Thyroid gland (tissue), 4 donors: ENCODE measurements at places on chromosomes 6 and 20.

DNA sequence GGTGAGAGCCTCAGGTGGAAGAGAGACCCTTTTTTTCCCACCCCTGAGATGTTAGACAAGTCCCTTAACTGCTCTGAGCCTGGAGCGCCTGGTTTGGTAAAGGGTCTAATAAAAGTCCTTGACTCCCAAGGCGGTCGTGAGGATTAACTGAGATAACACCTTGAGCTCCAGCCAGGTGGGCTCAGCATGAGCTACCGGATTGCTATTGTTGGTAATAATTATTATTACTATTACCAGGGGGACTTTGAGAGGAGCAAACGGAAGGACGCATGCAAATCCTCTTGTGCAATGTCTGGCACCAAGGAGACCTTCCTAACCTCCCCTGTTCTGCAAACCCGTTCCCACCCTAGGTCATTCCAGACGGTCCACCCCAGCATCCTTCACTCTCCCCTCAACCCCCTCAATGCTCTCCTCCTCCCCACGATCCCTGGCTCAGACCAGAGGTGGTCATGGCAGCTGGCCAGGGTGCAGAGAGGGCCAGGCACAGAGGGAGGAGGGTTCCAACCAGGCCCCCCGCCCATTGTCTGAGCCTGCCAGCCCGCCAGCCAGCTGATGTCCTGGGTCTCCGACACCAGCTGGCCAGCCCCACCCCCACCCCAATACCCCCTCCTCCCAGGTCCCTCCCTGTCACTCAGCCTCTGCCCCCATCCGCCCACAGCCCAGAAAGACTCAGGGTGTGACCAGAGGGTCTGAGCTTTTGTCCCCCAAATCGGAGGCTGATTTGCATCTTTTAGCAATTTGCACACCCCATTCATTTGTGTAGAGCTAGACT is 14.3 kb upstream of the CBFA2T2 start:
- DNase-seq = no peak

- DNase-seq = no peak
Observed at GRCh38 chr20:16273812-16274555, 299.3 kb downstream of the KIF16B start.

DNA sequence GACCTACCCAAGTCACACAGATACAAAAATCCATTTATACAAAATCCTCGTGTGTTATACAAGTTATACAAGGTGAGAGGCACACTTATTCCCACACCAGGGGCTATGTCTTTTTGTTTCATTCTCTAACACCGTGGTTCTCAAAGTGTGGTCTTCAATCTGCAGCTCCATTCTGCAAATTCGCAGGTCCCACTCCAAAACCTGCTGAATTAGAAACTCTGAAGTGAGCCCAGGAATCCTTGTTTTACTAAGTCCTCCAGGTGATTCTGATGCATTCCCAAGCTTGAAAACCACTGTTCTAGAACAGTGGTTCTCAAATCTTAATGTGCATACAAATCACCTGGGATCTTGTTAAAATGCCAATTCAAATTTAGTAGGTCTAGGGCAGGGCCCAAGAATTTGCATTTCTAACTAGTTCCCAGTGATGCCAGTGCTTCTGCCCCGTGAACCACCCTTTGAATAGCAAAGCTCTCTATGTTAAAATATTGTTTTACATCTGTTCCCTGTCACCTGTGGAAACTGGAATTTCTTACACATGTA is 35.1 kb downstream of the LRFN2 start:
- peak; percentile 70 for DNase-seq

- no peak for DNase-seq
Observed at GRCh38 chr6:16109659-16110305, 19.1 kb upstream of the MYLIP start.

- no peak for DNase-seq
Observed at GRCh38 chr6:100808638-100809275, 72.4 kb downstream of the ASCC3 start.

DNA sequence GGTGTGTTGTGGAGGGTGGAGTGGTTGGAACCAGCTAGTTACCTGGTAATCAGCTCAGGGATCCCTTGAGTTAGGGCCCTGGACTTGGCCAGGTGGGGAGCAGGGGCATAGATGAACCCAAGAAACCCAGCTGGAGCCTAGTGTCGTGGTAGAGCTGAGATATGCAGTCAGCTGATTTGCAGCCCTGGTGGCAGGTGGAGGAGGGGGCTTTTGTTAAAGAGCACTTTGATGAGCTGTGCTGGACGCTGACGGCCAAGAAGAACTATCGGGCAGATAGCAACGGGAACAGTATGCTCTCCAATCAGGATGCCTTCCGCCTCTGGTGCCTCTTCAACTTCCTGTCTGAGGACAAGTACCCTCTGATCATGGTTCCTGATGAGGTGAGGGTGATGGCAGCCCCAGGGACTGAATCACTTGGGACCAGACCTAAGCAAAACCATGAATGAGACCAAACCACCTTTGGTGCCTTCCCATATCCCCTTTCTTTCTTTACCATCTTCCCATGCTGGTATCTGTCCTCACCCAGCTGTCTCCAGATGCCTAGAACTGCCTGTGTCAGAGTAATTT is 12.7 kb downstream of the DEF6 start:
- DNase-seq = no peak

GRCh38 chr6:125197795-125198269 is 44.3 kb downstream of the TPD52L1 start:
- peak; percentile 90 for DNase-seq

DNA sequence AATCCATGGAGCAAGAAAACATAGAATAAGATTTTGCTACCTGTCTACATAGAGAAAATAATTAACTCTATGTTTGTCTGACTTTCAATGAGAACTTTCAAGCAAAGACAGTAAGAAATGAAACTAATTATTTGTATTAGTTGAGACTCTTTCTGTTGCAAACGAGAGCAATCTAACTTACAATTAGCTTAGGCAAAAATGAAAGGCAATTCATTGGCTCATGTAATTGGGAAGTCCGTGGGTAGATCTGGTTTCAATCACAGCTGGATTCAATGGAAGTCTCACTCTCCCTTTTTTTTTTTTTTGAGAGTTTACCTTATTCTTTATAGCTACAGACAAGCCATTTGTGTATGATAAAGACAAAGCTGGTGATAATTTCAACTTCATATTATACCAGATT is 68.2 kb upstream of the STXBP5 start:
- no peak for DNase-seq

DNA sequence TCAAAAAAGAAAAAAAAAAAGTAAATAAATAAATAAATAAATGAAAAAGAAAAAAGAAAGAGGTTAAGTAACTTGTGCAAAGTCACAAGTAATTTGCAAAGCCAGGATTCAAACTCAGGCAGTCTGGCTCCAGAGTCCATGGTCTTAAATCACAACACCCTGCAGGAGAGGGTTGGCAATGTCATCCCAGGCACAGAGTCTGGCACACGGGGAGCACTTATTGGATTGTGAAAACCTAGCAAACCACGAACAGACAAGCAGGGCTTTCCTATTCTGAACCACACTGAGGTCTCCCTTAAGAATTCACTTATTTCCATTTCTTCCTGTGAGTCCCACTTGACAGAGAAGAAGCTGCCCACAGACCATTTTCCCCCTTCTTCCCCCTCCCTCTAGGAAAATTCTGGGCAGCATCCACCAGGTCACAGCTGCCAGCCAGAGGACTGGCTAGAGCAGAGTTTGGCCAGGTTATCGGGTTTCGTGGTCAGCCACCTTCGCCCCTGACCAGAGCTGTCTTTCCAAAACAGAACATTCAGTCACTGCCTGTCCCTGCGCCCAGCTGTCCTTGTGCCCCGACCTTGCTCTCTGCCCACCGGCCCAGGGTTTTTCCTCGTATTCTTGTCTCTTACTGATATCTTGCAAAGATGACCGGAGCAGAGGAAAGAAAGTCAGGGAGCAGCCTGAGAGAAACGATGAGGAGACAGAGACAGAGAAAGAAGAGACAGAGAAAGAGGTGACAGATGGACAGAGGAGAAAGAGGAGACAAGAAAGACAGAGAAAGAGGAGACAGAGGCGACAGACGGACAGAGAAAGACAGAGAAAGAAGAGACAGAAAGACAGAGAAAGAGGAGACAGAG is 106.4 kb upstream of the PTPN1 start:
- DNase-seq = peak; percentile 52

- DNase-seq = no peak
Observed at GRCh38 chr20:23955896-23956295, 32.7 kb downstream of the GGTLC1 start.

- DNase-seq = no peak
Observed at GRCh38 chr6:125884634-125885371, 71.8 kb upstream of the HINT3 start.

- DNase-seq = peak; percentile 88
Observed at GRCh38 chr6:12008366-12009179, 3.5 kb upstream of the HIVEP1 start.

GRCh38 chr6:159610881-159611280 is 82.2 kb downstream of the SOD2 start:
- DNase-seq = no peak

DNA sequence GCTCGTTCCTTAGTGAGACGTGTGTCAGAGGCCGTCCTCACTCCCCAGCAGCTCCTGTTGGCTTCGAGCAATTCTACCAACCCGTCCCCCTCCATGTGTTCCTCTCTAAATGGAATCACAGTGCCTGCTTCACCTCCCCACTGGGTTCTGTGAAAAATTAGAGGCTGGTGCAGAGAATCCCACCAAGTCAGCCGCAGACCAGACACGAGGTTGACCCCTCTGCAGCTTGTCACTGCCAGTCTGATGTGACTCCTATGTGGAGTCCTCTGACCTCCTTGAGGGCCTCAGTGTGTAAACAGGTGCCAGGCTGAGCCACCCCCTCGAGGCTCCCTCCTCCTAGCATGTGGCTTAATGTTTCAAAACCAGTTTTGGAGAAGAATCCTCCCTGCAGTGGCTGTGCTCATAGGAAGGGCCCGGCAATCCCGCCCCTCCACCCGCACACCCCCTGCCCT is 12.6 kb upstream of the IRF4 start:
- DNase-seq = no peak

DNA sequence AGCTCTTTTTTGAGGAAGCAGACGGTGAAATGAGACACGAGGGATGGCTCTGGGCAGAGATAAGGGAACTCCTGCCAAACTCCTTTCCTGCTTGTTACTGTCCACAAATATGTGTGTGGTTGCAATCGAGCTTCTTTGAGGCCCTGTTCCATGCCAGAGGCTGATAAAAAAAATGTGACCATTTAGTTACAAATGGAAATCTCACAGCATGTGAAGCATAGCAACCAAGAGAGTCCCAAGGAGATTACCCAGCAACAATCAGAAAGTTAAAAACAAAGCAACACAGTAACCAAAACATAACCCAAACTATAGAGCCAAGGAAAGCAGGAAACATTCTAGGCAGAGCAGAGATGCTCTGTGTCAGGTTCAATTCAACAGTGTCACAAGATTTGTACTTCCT is 35.4 kb upstream of the HMGN3 start:
- DNase-seq = no peak

DNA sequence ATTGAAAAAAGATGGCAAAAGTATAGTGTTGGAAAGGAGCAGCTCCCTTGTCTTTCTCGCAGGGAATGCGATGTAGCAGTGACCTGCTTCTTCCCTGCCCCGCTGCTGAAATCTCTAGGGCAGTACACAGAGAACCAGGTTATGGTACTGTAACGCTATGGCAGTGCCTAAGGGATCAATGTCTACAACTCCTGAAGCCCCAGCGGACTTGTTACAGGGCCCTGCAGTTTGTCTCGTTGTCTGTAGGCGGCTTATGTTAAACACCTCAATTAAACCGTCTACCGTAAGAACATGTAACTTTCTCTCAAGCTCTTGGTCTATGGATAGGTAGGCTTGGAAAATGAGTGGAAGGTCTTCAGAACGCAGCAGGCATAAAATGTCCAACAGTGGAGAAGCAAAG is 44.8 kb upstream of the SLC17A4 start:
- DNase-seq = no peak

DNA sequence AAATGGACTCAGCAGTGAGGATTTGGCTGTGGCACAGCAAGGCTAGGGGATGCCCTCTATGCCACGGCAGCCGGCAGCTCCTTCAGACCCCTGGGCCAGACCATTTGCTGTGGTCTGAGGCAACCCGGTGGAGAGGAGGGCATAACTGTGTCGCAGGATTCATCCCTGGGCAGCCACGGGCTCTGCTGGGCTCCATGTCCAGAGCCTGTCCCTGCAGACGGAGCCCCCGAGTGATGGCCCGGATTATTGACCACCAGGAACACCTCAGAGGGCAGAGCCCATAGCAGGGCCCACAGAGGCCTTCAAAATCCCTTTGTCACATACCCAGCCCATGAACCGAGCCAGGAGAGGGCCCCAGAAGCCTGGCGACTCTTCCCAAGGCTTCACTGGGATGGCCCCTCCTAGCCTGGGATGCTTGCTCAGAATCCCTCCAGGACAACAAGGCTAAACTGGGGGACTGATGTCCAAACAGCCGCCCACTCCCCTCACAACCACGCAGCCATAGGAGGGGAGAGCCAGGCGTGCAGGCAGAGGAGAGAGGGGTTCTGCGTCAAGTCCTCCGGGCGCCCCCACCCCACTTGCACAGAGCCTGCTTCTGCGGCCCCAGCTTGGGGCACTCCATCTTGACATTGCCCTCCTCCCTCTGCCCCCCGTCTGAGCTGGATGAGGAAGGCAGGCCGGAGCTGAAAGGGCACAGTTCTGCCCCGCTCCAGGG is 68.2 kb upstream of the AFDN start:
- DNase-seq = no peak

GRCh38 chr6:124962639-124963415 is 590 bp downstream of the RNF217 start:
- DNase-seq = peak; percentile 59

DNA sequence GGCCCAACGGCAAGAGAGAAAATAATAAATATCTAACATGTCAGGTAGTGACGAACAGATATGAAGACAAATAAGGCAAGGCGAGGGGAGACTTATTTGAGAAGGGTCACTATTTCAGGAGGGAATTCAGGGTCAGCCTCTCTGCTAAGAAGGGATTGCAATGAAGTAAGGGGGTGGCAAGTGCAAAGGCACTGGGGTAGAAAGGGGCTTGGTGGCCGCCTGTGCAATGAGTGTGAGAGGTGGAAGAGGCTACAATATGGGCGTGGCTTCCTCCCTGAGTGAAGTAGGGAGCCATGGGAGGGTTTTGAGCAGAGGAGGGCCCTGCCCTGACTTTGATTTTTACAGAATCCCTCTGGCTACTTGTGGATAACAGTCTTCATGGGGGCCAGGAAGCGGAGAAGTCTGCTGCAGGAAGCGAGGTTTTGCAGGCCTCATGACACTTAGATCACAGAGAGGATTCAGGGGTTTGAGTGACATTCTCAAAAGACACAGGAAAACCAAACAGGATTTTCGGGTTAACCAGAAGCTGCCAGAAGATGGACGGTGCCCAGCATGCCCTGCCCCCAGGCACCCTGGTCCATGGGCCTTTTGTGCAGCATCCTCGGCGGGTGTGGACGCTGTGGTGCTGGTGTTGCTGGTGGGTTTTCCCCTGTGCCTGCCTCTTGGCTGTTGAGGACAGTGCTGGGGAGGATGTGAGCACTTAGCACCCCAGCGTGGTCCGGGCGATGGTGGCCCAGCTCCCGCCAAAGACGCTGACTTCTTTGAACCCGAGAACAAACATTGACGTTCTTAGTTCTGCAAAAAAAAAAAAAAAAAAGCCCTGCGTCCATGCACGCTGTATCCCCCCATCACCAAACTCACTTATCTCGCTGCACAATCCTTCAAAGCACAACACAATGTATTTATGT is 124.2 kb upstream of the PTPN1 start:
- DNase-seq = no peak
